GM03348 (cell line): ENCODE measurements at places on chromosomes 7 and 10.

DNA sequence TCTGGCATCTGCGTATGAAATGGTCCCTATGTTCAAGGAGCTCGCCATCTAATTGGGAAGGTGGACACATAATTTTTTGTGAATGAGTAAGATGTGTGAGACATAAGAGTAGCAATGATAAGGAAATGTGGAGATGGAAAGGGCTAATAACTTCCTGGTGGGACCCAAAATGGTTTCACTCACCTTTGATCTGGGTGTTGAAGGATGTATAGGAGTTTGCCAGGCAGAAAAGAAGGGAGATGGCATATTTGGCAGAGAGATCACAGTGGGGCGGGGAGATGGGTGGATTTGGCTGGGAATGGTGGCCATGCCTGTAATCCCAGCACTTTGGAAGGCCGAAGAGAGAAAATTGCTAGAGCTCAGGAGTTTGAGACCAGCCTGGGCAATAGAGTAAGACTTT, 4.5 kb downstream of the POP7 start:
- DNase-seq: no peak

DNA sequence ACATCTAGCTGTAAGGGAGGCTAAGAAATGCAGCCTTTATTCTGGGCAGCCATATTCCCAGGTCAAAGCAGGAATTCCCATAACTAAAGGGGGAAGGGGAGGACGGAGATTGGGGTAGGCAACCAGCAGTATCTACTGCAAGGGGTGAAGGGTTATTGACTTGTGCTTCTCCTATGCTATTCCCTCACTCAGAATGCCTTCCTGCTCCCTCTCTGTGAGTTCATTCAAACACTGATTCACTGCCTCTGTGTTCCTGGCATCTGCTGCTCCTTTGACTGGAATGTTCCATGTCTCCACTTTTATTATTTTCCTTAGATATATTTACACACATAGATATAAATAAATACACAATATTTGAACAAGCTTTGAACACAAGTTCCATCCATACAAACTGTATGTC, 11.1 kb downstream of the HTR7 start:
- no peak for DNase-seq

GRCh38 chr7:23895666-23896096, 185.7 kb downstream of the STK31 start:
- DNase-seq: no peak

- no peak for DNase-seq
Measured at GRCh38 chr7:111112439-111112838, 21.5 kb downstream of the LRRN3 start.

DNA sequence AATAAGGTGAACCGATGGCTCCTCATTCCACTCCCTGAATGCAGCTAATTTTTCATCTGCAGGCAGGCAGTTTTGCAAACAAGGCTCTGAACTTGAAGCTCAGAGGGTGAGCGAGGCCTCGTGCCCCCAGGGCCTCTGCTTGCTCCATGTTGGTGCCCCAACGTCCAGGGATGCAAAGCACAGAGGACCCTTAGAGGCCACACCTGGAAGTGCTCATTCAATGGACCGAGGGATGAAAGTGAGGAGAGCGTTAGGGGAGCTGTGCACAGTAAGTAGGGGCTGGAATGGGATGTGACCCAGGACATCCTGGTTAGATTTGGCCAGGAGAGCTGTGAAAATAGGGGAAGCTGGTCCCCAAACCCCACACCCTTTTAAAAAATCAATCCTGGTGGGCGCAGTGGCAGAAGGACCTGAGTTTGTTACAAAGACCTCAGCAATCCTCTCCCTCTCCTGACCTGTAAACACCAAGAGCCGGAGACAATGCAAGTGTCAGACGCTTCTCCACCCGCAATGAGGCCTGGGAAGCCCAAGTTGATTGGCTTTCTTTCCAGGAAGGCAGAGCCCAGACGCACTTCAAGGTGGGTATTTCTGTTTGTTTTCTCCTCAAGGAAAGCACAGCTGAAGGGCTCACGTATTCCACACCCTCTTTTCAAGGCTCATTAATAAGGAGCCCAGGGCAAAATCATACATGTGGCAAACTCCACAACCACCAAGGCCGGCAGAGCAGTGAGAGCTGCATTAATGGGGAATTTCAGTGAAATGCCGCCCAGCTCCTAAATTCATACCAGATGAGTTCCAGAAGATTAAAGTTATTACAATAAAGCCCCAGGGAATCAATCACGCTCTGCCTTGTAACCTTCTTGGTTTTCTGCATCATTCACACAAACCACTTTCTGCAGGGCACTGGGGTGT, 14.1 kb upstream of the CXCL12 start:
- DNase-seq: peak; percentile 64

DNA sequence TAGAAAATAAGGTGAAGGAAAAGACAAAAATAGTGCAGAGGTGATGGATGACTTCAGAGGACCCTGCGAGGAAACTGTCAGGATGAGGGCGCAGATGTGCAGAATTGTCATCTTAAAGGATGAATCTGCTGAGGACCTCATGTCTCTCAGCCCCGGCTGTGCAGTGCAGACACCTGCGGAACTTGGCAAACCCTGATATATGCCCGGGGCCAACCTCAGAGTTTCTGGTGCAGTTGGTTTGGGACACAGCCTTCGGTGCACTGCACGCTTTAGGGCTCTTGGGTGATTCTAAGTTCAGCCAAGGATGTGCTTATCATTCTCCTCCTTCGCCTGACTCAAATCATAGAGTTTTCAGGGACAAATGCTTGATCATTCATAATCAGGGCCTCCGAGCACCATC, 310.1 kb downstream of the TCERG1L start:
- DNase-seq: no peak

GRCh38 chr7:32532086-32532485, 36.8 kb downstream of the AVL9 start:
- DNase-seq: no peak

DNA sequence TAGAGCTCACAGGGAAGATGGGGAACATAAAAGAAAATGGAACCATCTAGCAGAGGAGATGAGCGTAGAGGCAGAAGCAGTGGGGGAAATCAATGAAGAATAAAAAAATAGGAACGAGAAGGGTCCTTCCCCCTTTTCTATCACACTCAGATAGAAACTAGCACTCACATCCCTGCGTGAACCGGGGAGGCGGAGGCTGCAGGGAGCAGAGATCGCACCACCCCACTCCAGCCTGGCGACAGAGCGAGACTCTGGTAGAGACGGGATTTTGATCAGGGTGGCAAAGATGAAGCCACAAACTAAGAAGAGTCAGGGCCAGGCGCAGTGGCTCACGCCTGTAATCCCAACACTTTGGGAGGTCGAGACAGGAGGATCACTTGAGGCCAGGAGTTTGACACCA, 64.7 kb upstream of the ECHDC3 start:
- DNase-seq: no peak

GRCh38 chr7:66883716-66884115, 37.3 kb upstream of the TMEM248 start:
- no peak for DNase-seq

DNA sequence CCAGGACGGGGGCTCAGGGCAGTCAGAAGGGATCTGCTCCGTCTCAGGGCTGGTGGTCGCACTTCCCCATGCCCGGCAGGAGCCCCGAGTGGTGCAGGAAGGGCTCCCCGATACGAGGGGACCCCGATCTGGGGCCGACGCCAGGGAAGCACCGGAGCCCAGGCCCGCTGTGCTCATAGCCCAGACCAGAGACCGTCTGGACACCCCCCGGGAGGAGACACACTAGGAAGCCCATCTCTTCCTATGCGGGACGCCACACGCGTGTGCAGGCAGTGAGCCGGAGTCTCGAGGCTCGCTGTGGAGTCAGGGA, 39.7 kb upstream of the PDGFA start:
- DNase-seq: no peak

DNA sequence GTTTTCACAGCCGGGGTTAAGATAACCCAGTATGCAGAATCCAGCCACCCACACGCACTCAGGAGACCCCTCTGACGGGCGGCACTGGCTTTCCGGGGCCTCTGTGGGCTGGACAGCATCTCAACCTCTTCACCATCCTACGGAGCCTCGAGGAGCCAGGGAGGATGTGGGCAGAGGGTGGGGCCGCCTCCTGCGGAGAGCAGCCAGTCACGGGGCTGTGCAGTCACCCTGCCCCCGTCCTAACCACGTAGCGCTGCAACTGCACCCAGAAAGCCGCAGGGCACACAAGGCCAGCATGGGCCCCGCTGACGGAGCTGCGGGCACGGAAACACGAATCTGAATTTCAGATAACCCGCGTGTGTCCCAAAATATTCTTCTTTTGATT, 270.3 kb downstream of the ELFN1 start:
- DNase-seq: no peak

- DNase-seq: no peak
Measured at GRCh38 chr7:109376576-109376975, 806.9 kb downstream of the DNAJB9 start.

DNA sequence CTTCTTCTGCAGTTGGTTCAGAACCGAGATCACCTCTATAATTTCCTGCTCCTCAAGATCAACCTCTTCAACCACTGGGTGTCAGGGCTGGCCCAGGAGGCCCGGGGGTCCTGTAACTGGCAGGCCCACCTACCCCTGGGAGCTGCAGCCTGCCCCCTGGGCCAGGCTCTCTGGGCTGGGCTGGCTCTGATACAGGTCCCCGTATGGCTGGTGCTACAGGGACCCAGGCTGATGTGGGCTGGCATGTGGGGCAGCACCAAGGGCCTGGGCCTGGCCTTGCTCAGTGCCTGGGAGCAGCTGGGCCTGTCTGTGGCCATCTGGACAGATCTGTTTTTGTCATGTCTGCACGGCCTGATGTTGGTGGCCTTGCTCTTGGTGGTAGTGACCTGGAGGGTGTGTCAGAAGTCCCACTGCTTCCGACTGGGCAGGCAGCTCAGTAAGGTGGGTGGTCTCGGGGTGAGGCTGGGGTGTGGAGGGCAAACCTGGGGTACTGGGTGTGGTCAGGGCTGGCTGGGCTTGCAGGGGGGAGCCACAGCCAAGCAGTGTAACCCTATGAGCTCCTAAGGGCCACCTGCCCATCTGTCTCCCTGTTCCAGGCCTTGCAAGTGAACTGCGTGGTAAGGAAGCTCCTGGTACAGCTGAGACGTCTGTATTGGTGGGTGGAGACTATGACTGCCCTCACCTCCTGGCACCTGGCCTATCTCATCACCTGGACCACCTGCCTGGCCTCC, 4.2 kb downstream of the TMEM270 start:
- DNase-seq: no peak

DNA sequence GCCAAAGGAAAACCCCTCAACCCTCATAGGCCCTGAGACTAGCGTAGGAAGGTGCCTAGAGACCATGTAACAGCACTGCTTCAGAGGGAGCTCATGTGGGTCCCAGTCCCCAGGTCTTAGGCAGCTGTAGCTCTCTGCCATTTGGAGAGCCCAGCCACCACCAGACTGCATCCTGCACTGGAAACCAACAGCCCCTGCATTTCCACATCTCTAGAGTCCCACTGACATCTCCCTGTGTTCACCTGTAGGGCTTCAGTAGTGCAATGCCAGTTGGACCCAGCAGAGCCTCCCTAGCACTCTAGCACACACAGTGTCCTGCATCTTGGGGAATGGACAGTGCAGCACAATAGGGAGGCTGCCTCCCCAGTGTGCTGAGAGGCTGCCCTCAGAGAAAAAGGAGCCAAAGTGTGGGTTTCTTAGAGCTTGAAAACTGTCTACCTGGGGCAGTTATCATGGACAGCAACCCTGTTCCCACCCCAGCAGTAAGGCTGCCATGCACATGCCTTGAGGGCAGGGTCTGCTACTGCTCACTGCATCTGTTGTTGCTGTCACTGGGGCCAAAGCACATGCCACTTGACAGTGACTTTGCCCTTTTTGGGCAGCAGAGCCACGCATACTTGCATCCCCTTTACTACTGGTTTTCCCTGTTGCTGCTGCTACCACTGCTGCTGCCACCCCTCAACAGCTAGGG, 46.7 kb upstream of the ANTXRL start:
- no peak for DNase-seq

DNA sequence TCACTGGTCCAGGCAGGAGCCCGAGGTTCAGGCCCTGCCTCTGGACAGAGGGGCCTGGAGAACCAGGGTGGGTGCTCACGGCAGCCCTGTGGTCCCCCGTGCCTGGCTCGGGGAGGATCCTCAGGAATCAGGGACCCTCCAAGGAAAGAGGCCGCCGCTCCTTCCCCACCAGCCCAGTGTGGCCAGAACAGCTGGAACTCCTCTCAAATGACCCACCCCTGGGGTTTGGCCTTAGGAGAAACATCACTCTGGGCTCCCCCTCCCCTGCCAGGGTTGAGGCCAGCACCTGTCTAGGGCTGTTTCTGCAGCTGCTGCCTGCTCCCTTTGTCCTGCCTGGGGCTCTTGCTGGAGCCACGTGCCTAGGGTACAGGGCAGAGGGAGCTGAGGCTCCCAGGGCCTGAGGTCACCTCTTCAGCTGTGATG, 161.0 kb downstream of the RNF216 start:
- DNase-seq: no peak

- no peak for DNase-seq
Measured at GRCh38 chr7:105279688-105280007, 109.1 kb downstream of the SRPK2 start.

DNA sequence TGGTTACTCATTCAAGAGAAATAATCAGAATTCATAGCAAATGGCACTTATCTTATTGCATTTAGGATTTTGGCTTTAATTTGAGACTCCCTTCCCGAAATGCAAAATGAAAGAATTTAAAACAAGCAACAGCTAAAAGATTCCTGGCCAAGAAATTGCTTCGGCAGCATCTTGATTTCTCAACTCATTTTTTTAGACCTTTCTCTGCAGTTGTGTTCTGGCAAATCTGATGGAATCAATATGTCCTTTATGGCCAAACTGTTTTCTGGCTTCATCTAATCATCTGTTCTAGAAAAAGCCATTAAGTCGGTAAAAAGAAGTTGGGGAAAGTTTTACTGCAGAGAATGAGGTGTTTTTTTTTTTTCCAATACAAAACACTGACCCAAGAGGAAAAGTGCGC, 172.1 kb downstream of the SLC16A9 start:
- DNase-seq: no peak

GRCh38 chr10:128808921-128809440, 658.1 kb upstream of the MGMT start:
- no peak for DNase-seq
